ENCODE measurements at places on chromosomes 4 and X.
A peak's percentile ranks its signal among the peaks of the same experiment; 100 is the strongest.

DNA sequence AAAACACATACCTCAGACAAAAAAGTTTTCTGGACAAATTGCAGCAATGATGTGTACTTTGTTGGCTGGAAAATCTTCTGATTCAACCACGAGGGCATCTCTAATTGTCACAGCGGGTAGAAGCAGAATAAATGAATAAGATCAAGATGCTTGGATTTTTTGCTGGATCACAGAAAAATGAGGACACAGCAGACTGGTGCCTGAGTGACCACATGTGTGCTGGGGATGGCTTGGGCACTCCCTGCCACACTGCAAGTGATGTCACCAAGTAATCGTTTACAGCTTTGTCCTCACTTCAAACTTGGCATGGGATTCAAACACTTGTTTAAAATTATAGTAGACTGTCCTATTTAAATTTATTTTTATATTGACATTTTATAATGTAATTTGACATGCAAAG lies 557.0 kb downstream of the SPRY1 start:
- DNase-seq, result no peak

- DNase-seq, result peak; percentile 80
These were observed 36.9 kb downstream of the SORBS2 start for GRCh38 chr4:185774845-185775680.

DNA sequence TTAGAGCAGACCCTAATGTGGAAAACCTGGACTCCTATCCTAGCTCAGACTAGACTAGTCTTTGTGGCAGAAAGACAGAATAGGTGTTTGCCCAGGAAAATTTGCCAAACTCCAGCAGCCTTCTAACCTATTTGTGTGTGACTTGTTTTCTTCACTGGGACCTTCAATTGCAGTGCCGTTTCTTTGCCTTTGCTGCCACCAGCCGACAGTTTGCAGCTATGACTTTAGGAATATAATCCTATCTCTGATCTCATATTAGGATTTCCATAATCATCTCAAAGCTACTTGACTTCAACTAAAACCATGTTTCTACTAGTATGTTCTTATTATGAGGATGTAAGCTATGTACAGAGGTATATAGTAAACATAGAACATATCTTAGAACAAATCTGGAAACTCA lies 60.2 kb upstream of the PGAM4 start:
- no peak for DNase-seq

GRCh38 chrX:113580486-113580885 lies 739.9 kb upstream of the AMOT start:
- DNase-seq, result no peak

DNA sequence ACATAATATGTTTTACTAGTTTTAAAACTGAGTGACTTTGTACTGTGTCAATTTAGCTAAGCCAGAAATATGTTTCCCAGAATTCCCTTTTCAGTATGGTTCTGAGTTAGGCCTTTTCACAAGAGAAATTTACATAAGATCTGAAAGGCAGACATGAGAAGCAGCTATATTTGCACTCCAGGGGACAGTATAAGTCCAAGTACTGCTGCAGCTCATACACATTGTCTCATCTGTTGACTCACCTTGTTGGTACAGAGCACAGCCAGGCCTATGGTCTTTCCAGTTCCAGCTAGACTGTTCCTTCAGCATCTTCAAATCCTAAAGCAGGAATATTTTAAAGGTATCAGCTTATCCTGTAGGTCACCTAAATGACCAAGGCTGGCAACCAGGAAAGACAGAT lies 53.5 kb downstream of the BMP3 start:
- DNase-seq, result peak; percentile 6

- no peak for DNase-seq
These were observed 349.5 kb upstream of the HAND2 start for GRCh38 chr4:173879509-173879908.

DNA sequence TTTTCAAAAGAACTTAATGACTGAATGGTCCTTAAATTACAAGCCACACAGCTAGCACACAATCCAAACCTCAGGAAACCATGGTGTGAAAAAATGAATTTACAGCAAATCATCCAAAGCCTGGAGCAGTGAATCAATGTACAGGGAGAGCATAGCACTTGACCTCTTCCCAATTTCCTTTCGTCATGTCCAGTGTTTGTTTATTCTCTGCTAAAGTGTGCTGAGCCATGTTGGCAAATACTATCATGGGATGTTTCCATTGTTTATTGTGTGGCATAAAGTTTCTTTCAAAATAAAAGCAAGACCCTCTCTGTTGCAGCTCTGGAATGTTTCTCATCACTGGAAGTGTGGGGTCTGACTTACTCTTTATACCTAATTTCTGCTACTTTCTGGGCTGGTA lies 25.4 kb upstream of the FAM47B start:
- DNase-seq, result peak; percentile 73

- no peak for DNase-seq
These were observed 170.8 kb upstream of the NUDT6 start for GRCh38 chr4:123093236-123093635.

- no peak for DNase-seq
These were observed 29.1 kb upstream of the FGF2 start for GRCh38 chr4:122797405-122798094.

- DNase-seq, result peak; percentile 71
These were observed 507.9 kb downstream of the MID1IP1 start for GRCh38 chrX:39309018-39309635.

DNA sequence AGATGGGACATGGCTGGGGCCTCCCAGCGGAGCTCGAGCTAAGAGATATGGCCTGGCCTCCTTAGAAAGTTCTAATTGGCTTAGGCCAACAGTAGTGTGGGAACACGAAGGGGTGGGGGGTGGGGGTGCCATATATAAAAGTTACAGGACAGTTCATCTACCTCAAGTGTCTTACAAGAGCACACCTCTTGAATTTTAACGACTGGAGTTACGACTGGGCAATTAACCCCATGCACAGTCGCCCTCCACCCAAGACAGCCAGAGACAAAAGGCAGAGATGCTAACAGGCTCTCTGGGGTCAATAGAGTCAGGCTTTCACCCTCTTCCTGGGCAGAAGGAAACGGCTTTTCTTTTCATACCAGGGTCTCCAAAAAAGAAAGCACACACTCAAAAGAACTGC lies 302.2 kb downstream of the BCOR start:
- DNase-seq, result no peak

DNA sequence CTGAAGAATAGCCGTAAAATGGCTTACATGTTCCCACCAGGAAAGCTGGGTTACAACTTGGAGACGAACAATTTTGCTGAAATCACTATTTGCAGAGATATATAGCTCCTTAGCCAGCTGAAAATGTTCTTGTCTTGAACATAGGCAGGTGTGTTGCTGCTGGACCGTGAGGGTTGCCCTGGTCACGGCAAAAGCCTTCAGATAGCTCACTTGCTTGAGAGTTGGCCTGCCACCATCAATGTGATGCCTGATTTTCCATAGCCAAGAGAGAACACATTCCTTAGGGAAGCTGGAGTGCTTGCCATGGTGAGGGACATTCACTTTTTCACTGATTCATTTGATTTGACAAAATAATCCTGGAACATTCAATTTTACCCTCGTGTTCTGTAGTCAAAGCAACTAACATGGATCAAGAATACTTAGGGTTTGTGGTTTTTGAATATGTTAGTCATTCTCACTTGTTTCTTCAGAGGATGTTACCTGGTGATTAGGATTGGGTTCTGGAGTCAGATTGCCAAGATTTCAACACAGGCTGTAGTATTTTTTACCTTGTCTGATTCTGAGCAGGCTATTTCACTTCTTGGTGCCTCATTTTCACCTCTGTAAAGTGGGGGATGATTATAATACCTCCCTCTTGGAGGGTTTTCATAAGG lies 536.9 kb downstream of the RAPGEF2 start:
- DNase-seq, result no peak

DNA sequence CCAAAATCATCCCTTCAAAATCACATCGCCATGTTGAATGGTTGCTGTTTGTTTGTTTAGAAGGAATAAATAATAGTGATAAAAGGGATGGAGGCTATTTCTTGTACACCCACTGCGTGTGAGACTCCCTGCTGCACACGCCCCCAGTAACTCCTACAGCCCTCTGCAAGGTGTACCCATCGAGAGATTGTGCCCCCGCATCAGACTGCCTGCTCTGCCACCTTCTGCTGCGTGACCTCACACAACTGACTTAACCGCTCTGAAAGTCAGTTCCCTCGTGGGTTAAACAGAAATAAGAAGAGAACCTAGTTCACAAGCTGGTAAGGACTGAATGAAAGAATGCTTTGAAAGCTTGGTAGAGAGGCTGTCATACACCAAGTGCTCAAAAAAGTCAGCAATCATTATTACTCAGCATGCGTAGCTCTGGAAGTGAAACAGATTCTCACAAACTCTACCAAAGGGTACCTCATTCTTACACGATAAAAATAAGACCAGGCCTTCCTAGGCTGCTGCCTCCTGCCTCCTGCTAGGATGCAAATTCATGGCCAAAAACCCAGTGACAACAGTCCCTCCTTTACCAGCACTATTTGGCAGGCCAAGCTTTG lies 147.1 kb downstream of the CPEB2 start:
- no peak for DNase-seq

- DNase-seq, result no peak
These were observed 45.4 kb downstream of the SCD5 start for GRCh38 chr4:82753238-82753637.

DNA sequence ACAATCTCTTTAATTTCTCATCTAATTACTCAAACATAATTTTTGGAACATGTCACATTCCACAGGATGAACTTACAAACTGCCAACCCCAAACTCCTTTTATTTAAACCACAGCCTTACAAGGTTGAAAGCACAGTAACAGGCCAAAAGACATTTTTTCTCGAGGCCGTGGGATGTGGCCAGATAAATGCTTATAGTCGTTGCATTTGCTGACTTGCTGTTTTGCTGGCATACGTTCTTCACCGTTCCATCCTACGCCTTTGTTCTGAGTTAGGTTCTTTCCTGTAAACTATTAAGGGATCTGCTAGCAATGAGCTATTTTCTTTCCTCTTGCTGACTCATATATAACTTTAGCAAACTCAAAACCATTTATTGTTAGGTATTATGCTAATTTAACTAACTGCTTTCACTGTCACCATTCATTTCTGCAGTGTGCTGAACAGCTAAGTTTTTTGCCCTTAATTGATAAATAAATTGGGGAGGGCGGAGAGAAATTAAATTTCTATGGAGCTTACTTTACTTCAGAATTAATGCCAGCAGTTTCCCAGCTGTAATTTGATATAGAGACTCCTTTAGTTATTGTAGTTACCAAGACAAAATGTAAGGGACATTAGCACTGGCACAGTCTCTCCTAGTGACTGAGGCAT lies 135.1 kb upstream of the PACRGL start:
- DNase-seq, result no peak

Measured in mesenchymal stem cell (in vitro differentiated cells and primary cell).